GM12865 (cell line): ENCODE measurements at places on chromosomes 4 and X.

GRCh38 chr4:31411565-31411964, 691.4 kb downstream of the PCDH7 start:
- DNase-seq = no peak

GRCh38 chr4:55588160-55588559, 3.9 kb downstream of the PDCL2 start:
- no peak for DNase-seq

- no peak for DNase-seq
Observed at GRCh38 chrX:55312655-55313054, 47.9 kb upstream of the PAGE3 start.

GRCh38 chr4:168648929-168649328, 152.1 kb downstream of the PALLD start:
- DNase-seq = no peak

GRCh38 chr4:17195461-17196275, 297.2 kb upstream of the LDB2 start:
- no peak for DNase-seq

DNA sequence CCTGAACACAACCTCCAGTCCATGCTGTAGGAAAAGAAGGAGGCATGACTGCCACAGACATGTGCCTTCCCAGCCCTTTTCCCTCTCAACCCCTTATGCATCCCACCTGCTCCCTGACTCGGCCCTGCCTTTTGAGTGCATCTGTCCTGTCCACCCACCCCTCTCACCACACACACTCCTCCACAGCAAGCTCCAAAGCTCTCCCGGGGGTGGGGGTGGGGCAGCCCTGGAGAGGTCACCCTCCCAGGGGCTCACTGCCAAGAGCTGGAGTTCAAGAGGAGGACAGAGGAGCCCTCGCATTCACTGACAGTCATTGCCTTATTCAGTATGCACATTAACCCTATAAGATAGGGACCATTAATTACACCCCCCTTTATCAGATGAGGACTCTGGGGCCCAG, 46.6 kb upstream of the MAMLD1 start:
- no peak for DNase-seq
